Fibroblast of the aortic adventitia (primary cell): ENCODE measurements at places on chromosomes 13 and 19. TPM values are rescaled to one million over a fixed set of nuclear protein-coding genes. Genes with fewer than 3 reads are reported as not detected.
A peak's percentile ranks its signal among the peaks of the same experiment; 100 is the strongest.

- DNase-seq: no peak
These were observed 7.3 kb downstream of the RELB start for GRCh38 chr19:45008552-45008951.

DNA sequence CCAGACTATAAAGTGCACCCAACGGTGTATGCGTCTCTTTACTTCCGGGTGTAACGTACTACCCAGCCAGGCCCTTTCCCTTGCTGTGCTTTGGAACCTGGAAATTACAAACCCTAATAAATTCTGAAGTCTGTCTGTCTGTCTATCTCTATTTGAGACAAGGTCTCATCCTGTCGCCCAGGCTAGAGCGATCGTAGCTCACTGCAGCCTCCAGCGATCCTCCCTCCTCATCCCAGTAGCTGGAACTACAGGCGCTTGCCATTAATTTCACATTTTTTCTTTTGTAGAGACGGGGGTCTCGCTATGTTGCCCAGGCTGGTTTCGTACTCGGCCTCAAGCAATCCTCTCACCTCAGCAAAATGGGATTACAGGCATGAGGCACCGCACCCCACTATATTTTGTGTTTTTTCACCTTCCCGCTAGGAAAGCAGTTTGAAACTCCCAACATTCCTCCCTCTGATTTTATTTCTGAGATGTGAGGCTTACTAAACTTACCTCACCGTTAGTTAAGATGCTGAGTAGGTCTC lies 469 bp upstream of the RNF6 start:
- DNase-seq: no peak

- peak; percentile 86 for DNase-seq
These were observed 39.8 kb upstream of the IGFL4 start for GRCh38 chr19:46080561-46080960.

GRCh38 chr19:3304871-3305423 lies 61.4 kb upstream of the NFIC start:
- peak; percentile 77 for DNase-seq

DNA sequence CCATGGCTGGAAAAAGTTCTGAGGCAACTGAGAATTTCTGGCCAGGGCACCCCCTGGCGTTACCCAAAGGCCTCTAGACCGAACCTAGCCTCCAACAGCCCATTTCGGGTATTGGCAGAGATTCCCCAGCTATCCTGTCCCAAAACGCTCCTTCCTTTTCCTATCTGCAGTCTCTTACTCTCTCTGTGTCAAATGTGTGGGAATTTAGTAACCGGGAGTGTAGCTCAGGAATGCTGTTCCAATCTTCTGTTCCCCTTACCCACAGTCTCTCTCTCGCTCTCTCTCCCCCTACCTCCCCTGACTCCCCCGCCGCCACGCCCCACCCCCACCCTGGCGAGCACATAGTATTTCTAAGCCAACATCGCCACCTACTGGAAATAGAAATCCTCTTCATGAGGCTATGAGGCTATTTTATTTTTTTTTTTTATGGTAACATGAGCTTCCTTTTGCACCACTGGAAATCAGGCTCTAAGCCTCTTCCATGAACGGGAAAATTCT lies 27.0 kb downstream of the OXGR1 start:
- DNase-seq: peak; percentile 24

- DNase-seq: no peak
These were observed 63.3 kb downstream of the IRS2 start for GRCh38 chr13:109723046-109723445.

- DNase-seq: peak; percentile 65
These were observed 19.9 kb upstream of the FBXO27 start for GRCh38 chr19:39052243-39052746.

DNA sequence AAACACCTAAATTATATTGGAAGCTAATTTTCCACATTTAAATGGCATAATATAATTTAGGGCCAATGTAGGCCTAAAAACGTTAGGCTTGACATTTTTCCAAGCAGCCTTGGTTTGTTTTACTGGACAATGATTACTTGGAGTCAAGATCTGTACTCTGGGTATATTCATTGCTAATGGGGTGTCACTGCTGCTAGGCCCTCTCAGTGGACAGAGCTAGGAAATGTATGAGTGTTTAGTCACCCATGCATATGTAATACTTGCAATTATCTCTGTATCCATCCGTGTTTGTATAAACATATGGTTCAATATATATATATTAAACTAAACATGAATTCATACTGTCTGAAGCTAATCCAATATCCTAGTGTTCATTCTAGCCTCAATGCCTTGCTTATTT lies 598.1 kb downstream of the DCT start:
- DNase-seq: no peak

- peak; percentile 56 for DNase-seq
These were observed 518.2 kb upstream of the HTR2A start for GRCh38 chr13:47415048-47415447.

- DNase-seq: peak; percentile 58
These were observed 38.8 kb upstream of the GATAD2A start for GRCh38 chr19:19366434-19367396.

- no peak for DNase-seq
These were observed 7.0 kb upstream of the CEACAM7 start for GRCh38 chr19:41694831-41695635.

DNA sequence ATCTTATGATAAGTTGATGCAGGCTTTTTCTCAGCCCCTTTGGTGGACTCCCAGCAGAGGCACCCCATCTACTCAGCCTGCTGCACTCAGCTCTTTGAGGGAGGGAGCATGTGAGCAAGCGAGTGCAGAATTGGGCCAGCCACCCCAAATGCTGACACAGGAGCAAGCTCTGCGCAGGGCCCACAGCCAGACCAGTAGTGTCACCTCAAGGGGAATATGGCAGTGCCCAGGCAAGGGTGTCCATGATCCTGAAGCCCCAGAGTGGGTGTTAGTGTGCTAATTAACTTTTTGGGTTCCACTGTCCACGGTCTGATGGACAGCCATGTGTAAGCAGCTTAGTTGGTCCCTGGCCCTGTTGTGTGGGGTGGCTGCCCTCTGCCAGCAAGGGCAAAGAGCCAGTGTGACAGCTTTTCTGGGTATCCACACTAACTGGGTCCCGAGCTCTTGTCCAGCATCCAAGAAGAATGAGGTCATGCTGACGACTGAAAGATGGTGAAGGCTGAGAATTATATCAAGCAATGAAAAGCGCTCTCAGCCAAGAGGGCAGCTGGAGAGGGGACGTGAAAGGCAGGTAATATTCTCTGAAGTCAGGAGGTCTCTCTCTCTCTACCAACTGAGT lies 898.3 kb upstream of the PCDH9 start:
- DNase-seq: no peak

- peak; percentile 99 for DNase-seq
These were observed 3.4 kb downstream of the DNMT1 start for GRCh38 chr19:10191347-10191746.

GRCh38 chr13:44433863-44434765 lies 60.5 kb downstream of the SERP2 start:
- DNase-seq: no peak

Gene PSG7
- 0.27 TPM in 1 of 2 replicates, not detected in the other for total RNA-seq

Gene PSG1
- total RNA-seq: 0.72 TPM in 1 of 2 replicates, not detected in the other

Gene SLC15A1
- not detected in 2 replicates for total RNA-seq

Gene MAST3
- 2.4 and 3.1 TPM in 2 replicates for total RNA-seq
